Osteocyte (in vitro differentiated cells): ENCODE measurements at places on chromosomes 5 and 9. TPM values are rescaled to one million over a fixed set of nuclear protein-coding genes. Genes with fewer than 3 reads are reported as not detected.

TGFBR1 gene
- 53.3 and 56.7 TPM in 2 replicates for total RNA-seq

HSPA9 gene
- 197 and 211 TPM in 2 replicates for total RNA-seq

GPR151 gene
- not detected in 2 replicates for total RNA-seq

LHX3 gene
- total RNA-seq, result not detected in 2 replicates

ADGRD2 gene
- total RNA-seq, result not detected in 2 replicates

ARHGEF37 gene
- total RNA-seq, result 8.9 and 10.5 TPM in 2 replicates

IGFBPL1 gene
- 1.7 and 2.8 TPM in 2 replicates for total RNA-seq

CCL27 gene
- 0.78 and 1.1 TPM in 2 replicates for total RNA-seq

SPATA6L gene
- total RNA-seq, result 1.2 and 1.9 TPM in 2 replicates

NEUROG1 gene
- not detected in 2 replicates for total RNA-seq

RAPGEF1 gene
- 94.3 TPM in 2 replicates for total RNA-seq

LRRC14B gene
- total RNA-seq, result not detected in 2 replicates

TRIM36 gene
- 11.1 and 13.3 TPM in 2 replicates for total RNA-seq
